ENCODE measurements at places on chromosomes 5 and 9. TPM values are rescaled to one million over a fixed set of nuclear protein-coding genes. Genes with fewer than 3 reads are reported as not detected.
A peak's percentile ranks its signal among the peaks of the same experiment; 100 is the strongest.

ACOT12 gene
- total RNA-seq, result not detected

DNA sequence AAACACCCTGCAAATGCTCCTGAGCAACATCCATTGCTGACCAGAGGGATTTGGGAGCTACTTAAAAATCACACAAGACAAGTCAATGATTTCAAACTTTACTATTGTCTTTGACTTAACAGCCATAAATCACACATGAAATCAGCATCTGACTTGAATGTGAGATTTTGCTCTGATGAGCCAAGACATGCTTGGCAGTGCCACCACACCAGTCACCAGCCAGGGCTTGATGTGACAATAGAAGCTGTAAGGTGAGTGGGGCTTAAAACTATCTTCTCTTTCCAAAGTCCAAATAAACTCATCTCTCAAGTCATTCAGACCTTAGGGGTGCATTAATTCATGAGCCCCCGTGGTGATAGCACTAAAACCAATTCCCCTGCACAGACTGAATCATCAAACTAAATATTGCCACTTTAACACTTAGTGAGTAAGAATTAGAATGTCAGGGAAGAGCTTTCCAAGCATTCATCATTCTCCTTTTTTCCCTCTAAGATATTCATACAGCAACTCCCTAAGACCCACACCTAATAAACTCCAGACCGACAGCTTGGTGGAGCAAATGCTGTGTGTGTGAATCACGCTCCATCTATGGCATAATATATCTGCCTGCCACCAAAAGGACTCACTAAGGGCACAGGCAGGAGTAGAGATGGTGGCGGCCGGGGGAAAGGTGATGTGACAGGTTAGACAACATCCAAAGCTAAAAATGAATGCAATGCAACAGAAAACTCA, 119.4 kb downstream of the SPOCK1 start:
- no peak for DNase-seq

DNA sequence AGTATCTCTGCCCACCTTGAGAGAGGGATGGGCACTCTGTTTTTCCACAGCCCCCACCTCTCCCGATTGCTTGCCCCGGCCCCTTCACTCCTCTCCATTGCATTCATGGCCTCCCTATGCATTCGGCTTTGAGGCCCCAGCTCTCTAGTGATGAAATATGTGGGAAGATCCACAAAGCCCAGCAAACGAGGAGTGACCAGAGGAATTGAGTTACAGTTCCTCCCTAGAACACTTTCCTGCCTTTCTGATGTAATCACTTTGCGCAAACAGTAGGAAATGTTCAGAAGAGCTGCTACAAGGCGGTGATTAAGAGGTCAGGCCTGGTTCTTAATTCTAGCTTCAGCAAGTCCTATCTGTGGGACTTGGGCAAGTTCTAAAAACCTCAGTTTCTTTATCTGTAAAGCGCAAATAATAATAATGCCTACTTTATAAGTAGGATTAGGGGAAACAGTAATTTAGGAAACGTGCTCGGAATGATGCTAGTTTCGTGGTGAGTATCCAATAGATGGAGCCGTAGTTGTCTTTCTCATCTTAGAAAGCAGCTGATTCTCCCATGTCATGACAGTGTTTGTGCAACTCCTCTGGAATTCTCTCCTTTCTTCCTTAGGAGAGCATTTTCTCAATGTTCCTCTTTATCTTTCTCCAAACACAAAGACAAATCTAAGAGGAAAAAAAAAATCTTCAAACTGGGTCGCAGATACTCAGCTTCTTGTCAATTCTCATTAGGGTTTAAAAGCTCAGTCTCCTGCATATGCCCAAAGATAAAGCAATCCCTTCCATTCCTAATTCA, 99.5 kb upstream of the MSX2 start:
- DNase-seq, result peak; percentile 35

DNA sequence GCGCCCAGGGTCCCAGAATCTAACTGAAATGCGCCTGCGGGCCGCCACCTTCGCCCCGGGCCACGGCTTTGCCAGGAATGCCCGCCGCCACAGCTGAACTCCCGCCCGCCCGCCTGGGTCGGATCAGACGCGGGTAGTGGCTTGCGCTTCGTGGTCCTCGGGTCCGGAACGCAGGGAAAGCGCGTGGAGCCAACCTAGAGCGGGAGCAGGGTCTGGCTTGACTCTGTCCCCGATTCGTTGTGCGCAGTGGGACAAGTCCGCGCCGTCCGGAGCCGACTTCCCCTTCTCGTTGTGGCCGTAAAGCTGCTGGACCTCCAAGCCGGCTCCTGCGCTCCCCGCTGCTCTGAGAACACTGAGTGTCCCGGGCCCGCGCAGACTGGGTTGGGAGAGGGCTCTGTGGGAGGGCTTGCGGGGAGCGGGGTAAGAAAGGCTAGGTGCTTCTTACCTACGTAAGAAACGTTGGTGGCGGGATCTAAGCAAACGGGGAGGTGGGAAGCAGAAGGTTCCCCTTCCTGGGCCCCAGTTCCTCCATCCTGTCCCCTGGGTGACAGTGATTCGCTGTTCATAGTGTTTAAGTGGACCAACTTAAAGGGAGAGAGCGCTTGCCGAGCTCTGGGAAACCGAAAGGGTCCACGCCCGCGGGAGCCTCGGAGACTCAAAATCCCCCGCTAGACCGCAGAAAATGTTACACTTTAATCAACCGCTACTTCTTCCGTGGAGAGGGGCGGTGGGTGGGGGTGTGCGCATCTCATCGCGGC, 4.4 kb upstream of the FOXE1 start:
- DNase-seq, result no peak

- DNase-seq, result no peak
Measured at GRCh38 chr5:112005623-112005930, 248.6 kb upstream of the NREP start.

SLC25A46 gene
- total RNA-seq, result 48.3 TPM

DNA sequence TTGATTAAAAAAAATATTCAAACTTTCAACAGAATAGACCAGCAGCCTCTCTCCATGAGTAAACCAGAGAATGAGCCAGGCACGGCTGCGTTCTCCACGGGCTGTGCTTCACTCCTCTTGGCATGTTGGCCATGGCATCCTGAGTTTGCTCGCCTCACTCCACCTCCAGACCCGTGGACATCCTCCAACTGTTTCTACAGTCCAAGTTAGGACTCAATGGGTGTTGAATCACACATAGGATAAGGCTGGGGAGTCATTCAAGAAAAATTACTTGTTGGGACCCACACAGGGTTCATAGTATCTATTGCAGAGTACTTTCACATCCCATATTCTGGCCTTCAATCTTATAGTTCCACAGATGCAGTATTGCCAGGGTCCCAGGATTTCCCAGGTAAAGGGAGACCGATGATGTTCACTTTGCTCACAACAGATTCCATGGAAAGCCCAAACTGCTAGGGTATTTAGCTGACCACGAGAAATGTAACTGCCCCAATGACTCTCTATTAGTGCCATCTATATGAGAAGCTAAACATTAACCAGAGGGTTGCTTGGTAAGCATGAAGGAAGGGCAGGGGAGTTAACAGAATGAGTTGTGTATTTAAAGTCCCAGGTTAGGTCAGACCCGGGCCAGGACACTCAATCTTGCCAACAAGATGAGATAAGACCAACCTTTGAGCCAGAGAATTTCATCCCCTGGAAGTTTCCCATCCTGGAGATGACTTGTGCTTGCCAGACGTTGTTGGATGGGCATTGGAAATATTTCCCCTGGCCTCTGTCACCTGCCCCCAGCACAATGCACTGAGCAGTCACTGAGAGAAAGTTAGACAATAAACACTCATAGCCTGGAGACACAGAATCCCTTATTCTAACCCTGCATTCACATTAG, 19.7 kb upstream of the GDA start:
- DNase-seq, result no peak

- DNase-seq, result peak; percentile 88
Measured at GRCh38 chr5:132258102-132259068, 889 bp downstream of the PDLIM4 start.

GRCh38 chr9:128324401-128324800, 1.8 kb downstream of the COQ4 start:
- no peak for DNase-seq

- DNase-seq, result no peak
Measured at GRCh38 chr9:134170532-134171315, 6.4 kb upstream of the RNU6ATAC start.

- no peak for DNase-seq
Measured at GRCh38 chr9:86945728-86946200, 1.5 kb downstream of the GAS1 start.

- DNase-seq, result no peak
Measured at GRCh38 chr5:28027851-28028250, 989.5 kb upstream of the CDH9 start.

CCDC183 gene
- 0.71 TPM for total RNA-seq

IL9 gene
- total RNA-seq, result not detected
